ENCODE measurements at places on chromosomes 16 and 17. TPM values are rescaled to one million over a fixed set of nuclear protein-coding genes. Genes with fewer than 3 reads are reported as not detected.

Gene PRR15L
- not detected for polyA plus RNA-seq

Gene USP43
- 1.7 TPM for polyA plus RNA-seq

Gene MRPL38
- polyA plus RNA-seq: 222 TPM

Gene COG7
- 11.9 TPM for polyA plus RNA-seq

Gene KRT33B
- polyA plus RNA-seq: not detected

Gene XYLT2
- polyA plus RNA-seq: 60.9 TPM
